GM10248 (cell line): ENCODE measurements at places on chromosomes 12 and 14.

- no peak for DNase-seq
These were observed 453.7 kb upstream of the RGS6 start for GRCh38 chr14:71478542-71478941.

GRCh38 chr12:52327052-52327829, 6.0 kb upstream of the KRT83 start:
- peak; percentile 76 for DNase-seq

DNA sequence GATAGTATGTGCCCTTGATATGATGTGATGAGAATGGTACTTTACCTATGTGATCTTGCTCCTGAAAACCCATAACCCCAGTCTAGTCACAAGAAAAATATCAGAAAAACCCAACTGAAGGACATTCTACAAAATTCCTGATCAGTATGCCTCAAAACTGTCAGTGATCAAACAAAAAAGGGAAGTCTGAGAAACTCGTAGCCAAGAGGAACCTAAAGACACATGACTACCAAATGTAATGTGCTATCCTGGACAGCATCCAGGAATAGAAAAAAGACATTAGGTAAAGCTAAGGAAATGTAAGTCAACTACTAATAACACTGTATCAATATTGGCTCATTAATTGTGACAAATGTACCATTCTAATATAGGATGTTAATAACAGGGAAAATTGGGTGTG, 4.1 kb upstream of the WIF1 start:
- no peak for DNase-seq

DNA sequence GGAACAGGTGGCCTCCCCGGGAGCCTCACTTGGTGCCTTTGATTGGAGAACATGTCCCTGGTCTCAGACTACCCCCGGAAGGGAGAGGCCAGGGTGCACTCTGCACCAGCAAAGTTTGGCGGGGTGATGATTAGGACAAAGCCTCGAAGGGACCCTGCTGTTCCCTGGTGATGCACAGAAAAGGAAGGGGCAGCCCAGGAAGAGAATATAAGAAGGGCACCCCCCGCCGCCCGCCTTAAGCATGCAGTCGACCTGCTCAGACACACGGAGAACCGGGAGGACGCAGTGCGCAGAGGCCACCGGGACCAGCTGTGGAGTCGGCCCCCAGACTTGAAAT, 6.9 kb downstream of the SCARB1 start:
- no peak for DNase-seq

DNA sequence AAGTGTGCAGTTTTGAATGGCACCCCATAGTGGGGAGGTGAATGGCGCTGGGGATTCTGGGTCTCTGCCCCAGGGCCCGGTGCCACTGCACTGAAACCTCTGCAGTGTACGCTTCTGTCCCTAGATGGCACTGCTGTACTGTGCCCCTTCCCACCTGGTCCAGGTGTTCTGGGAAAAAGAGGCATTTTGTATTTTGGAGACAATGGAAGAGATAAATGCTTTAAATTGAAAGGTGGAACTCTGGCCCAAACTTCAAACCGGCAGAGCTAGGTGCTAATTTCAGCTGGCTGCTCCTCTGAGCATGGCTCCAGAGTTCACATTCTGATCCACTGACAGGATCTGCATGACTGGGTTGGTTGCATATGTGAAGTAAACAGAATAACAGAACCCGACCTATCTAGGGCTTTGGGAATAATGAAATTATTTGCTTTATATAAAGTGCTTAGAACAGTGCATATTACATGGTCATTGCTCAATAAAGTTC, 52.2 kb downstream of the KRT80 start:
- DNase-seq, result no peak

GRCh38 chr12:70733385-70733784, 96.2 kb upstream of the PTPRB start:
- DNase-seq, result peak; percentile 56

GRCh38 chr14:60632777-60633176, 16.5 kb downstream of the SIX1 start:
- DNase-seq, result no peak

DNA sequence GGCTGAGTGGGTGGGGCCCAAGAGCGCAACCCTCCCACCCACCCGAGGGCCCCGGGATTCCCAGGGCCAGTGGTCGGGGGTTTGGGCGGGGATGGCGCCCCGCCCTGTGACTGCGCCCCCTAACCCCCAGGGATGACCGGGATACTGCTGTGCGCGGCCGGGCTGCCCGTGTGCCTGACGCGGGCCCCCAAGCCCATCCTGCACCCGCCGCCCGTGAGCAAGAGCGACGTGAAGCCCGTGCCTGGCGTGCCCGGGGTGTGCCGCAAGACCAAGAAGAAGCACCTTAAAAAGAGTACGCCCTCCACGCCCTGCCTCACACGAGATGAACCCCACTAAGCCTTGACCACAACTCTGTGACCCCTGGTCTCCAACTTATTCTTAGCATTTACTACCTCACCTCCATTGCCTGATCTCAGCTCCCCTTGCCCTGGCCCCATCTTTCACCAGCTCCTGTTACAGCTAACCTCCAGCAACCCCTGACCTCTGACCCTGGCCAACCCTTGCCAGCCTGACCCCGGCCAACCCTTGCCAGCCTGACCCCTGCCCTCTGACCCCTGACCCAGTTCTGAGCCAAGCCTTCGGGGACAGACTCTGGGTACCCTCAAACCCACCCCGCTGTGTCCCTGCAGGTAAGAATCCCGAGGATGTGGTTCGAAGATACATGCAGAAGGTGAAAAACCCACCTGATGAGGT, 37.0 kb downstream of the DTX1 start:
- no peak for DNase-seq

GRCh38 chr12:45425426-45425825, 209.5 kb downstream of the ANO6 start:
- no peak for DNase-seq

DNA sequence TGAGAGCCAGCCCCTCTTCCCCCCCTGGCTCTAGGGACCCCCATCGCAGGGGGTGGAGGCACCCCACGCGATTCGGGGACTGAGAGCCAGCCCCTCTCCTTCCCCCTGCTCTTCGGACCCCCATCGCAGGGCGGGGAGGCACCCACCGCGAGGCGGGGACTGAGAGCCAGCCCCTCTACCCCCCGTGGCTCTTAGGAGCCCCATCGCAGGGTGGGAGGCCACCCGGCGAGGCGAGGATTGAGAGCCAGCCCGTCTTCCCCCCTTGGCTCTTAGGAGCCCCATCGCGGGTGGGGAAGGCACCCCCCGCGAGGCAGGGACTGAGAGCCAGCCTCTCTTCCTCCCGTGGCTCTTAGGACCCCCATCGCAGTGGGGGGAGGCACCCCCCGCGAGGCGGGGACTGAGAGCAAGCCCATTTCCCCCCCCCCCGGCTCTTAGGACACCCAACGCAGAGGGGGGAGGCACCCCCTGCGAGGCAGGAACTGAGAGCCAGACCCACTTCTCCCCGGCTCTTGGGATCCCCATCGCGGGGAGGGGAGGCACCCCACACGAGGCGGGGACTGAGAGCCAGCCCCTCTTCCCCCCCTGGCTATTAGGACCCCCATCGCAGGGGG, 45.6 kb downstream of the DDX11 start:
- DNase-seq, result no peak

DNA sequence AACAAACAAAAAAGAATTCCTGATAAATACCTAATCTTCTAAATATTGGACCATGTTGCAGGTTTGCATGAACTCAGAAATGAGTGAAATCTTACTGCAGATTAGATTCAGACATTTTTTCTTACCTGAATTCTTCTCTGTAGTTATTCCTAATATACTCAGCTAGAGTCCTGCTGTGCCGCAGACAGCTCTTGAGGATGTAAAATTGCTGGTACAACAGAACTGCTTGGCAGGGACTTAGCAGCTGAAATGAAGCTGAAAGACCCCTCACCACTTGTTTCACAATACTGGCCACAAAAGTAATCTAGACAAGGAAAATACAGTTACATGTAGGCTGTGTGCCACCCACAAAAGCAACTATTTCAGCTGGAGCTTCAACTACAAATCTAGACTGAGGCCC, 48.3 kb upstream of the KICS2 start:
- DNase-seq, result no peak

DNA sequence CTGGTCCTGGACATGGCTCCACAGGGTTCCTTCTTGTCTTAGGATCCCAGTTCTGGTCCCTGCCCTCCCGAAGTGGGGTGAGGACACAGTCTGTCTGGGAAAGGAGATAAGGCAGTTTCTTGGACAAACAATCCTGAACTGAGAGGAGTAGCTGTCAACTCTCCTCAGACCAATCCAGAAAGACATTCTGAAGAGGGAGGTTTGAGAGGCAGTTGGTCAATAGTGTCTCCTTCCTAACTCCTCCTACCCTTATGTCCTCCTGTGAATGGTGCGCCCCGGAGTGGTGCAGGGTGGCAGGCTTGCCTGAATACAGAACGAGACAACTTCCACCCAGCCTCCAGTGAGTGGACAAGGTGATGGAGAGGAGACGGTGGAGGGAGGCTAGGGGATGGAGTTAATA, 15.4 kb upstream of the ASIC1 start:
- DNase-seq, result no peak

- no peak for DNase-seq
These were observed 152.4 kb downstream of the TSPAN9 start for GRCh38 chr12:3229577-3229976.

DNA sequence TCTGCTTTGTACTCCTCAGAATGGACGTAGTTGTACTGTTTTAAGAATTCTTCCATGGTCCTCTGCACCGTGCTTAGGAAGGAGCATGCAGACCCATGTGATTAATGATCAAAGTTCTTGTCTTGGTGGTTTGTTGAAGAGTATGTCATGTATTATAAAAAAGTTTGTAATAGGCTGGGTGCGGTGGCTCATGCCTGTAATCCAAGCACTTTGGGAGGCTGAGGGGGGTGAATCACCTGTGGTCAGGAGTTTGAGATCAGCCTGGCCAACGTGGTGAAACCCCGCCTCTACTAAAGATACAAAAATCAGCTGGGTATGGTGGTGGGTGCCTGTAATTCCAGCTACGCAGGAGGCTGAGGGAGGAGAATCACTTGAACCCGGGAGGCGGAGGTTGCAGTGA, 61.8 kb upstream of the RTL1 start:
- no peak for DNase-seq

DNA sequence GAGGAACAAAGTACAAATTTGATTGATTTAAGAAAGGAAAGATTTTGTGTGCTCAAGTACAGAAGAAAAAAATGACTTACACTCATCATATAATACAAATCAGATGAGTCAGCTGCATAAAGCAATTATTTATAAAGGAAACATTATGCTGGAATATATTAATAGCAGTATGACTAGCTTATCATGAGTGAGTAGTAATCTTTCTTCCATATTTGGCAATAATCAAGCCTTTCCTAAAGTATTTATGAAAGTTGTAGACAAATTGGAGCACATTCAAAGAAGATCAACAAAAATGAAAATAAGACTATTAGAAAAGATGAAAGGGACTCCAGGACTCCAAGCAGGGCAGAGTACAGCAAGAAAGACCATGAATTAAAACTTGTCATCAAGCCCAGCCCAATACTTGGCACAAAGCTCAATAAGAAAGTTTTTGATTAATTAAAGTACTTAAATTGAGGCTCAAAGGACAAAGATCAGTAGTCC, 32.8 kb downstream of the CCER1 start:
- DNase-seq, result no peak

- peak; percentile 36 for DNase-seq
These were observed 11.4 kb upstream of the BCAT1 start for GRCh38 chr12:24960222-24960855.

DNA sequence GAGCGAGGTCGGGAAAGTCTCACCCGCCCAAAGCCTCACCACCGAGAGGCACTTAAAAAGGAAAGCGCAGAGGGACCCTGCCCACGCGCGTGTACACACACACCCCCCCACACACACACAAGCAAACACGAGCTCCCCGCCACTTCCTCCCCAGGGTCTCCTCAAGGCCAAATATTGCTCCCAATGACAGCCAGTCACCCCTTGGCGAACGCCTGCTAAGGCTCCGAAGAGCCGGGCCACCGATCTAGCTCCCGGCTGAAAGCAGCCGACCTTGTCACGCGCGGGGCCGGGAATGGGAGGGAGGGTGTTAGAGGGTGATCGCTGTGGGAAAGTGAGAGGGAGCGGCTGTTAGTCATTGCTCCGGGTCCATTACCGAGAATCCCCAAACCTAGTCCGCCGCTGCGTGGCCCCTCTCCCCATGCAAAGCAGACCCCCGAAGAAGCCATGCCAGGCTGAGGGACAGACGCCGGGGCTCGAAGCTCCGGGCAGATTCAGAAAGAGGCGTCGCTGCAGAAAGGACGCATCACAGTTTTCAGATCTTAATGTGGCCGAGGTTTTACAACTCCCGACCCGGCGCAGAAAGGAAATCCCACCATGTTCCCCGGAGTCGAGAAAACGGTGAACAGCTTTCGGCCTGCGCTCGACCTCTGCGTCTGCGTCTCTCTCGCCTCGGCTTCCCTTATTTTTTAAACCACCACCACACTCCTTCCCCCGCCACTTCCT, 2.6 kb downstream of the BMP4 start:
- no peak for DNase-seq

- no peak for DNase-seq
These were observed 4.4 kb downstream of the AVIL start for GRCh38 chr12:57813971-57814772.

DNA sequence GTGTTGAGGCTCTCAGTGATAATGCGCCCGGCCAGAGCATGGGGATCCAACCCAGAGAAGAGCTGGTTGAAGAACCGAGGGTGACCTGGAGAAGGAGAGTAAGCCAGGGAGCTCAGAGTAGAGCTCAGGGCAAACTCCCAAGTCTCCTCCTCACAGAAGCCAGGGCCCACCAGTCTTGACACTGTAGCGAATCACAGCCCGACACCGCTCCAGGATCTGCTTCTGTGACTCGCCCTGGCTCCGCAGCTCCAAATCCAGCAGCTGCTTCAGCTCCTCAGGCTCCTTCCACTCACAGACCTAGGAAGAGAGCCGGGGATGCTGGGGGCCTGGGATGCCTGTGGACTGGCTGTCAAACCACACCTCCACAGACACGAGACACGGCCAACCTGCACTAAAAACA, 8.2 kb upstream of the ZNF740 start:
- no peak for DNase-seq

GRCh38 chr14:23513005-23513817, 38.4 kb downstream of the ZFHX2 start:
- no peak for DNase-seq

- no peak for DNase-seq
These were observed 66.5 kb downstream of the TRIM9 start for GRCh38 chr14:51028361-51028760.

DNA sequence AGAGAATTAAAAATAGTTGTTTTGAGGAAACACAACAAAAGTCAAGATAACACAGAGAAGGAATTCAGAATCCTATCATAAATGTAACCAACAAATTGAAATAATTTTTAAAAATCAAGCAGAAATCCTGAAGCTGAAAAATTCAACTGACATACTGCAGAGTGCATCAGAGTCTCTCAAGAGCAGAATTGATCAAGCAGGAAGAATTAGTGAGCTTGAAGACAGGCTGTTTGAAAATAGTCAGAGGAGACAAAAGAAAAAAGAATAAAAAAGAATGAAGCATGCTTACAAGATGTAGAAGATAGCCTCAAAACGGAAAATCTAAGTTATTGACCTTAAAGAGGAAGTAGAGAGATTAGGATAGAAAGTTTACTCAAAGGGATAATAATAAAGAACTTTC, 65.8 kb upstream of the PPP2R5C start:
- no peak for DNase-seq

GRCh38 chr14:45716572-45716971, 463.6 kb upstream of the MIS18BP1 start:
- DNase-seq, result no peak
